Body of pancreas (tissue), 4 donors: ENCODE measurements at places on chromosomes 4 and X. TPM values are rescaled to one million over a fixed set of nuclear protein-coding genes. Genes with fewer than 3 reads are reported as not detected.

Gene TECRL
- total RNA-seq: not detected

Gene DDX53
- not detected for total RNA-seq

Gene TMEM35A
- total RNA-seq: 0.26 TPM

Gene MID1
- total RNA-seq: 4.9 TPM

DNA sequence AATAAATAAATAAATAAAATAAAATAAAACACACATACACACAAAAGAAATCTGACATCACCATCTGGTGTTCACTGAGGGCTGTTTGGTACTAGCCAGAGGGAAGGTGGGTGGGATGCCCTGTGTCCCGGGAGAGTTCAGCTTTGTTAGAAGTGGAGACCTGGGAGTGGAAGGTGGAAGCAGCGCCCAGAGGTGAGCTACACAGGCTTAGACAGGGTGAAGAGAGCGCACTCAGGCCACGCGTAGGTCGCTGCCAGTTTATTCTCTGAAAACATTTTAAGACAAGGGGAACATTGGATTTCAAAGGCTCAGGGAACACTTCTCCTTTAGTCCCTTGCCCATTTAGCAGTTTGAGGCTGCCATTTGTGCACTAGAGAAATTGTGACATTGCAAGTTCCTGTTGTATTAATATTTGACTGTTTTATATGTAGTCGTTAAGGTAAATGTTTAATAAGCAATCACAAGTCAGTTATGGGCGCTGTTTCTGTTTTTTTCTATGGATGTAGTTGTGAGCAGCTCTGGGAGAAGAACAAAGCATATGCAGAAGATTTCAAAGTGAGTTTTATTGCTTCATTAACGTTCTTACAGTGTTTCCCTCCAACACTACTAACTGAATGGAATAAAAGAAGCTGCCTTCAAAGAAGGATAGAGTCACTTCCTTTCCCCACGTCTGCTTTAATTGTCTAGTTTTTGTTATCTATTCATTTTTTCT lies 405.5 kb upstream of the NR3C2 start:
- H3K27ac ChIP-seq: no peak overlapping the region
- no peaks in the 10 kb centered on the region for H3K27me3 ChIP-seq
- no peaks in the 10 kb centered on the region for H3K36me3 ChIP-seq
- DNase-seq: no peak
- peaks cover 56% of the 10 kb centered on the region for H3K4me1 ChIP-seq
